ENCODE measurements at places on chromosomes 11 and 22. TPM values are rescaled to one million over a fixed set of nuclear protein-coding genes. Genes with fewer than 3 reads are reported as not detected.

GRCh38 chr11:131912134-131912533 lies 541.7 kb downstream of the NTM start:
- no peak for DNase-seq

- DNase-seq: no peak
These were observed 29.7 kb downstream of the XRCC6 start for GRCh38 chr22:41650821-41651220.

GRCh38 chr11:115290893-115291292 lies 213.3 kb downstream of the CADM1 start:
- DNase-seq: no peak

- DNase-seq: peak; percentile 35
These were observed at the start of gene PRRG4 for GRCh38 chr11:32829680-32830412. PRRG4 (plus strand) TSS chr11:32829927; CDS start chr11:32830530, 603 bp downstream.

GRCh38 chr22:38097557-38098409 lies 12.7 kb downstream of the BAIAP2L2 start:
- DNase-seq: no peak

DNA sequence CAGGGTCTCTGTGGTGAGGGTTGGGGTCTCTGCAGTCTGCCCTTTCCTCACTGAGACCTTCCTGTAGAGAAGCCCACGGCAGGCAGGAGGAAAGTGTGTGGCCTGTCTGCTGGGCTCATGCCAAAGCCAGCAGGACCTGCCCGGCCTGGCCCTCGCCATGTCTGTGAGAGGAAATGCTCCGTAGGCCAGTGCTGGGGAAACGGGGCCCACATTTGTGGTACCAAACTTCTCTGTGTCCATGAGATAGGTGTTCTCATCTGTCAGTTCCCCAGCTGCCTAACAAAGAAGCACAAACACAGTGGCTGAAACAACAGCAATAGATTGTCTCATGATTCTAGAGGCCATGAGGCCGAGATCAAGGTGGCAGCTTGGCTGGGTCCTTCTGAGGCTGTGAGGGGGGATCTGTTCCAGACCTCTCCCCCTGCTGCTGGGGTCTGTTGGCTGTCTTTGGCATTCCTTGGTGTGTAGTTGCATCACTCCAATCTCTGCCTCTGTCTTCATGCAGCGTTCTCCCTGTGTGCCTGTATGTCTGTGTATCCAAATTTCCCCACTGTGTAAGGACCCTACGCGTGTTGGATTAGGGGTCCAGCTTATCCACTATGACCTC lies 772.5 kb downstream of the TBC1D22A start:
- no peak for DNase-seq

DNA sequence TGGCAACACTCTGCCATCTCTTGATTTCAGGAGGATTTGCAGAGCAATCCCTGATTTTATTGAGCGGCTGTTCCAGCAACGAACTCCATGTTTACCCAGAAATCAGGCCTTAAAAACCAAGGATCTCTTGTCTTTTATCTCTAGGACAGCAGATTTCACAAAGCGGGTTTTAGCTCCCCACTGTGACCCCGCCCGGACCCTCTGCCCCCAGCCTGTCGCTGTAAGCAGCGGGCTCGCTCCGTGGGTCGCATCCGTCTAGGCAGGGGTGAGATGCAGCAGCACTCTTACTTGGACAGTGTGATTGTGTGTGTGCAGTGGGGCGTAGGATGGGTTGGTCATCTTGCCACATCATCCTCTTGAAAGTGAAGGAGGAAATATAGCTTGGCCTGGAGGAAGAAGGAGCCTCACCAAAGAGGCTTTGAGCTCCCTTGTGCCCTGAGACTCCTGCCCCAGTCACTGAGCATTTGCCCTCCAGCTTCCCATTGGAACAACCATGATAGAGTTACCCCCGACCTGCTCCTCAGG lies 189.2 kb upstream of the TBCEL start:
- DNase-seq: no peak

DNA sequence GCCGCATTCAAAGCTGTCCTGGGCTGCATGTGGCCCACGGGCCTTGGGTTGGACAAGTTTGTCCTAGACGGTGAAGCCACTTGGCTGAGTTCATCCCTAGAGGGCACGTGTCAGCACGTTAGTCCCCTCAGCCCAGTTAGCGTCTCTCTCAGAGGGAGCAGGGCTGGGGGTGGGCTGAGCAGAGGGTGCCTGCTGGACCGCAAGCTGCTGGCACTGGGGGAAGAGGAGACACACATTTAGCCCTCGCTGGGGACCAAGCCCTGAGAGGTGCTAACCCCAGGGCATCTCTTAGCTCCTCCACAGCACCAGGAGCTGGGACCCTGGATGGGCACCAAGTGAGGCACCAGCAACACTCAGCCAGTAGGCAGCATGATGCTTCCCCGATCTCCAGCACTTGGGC lies 107.0 kb downstream of the SHANK2 start:
- DNase-seq: no peak

GRCh38 chr11:3802011-3802790 lies 4.8 kb upstream of the NUP98 start:
- no peak for DNase-seq

GRCh38 chr11:70466154-70466553 lies 67.8 kb downstream of the CTTN start:
- DNase-seq: peak; percentile 25

DNA sequence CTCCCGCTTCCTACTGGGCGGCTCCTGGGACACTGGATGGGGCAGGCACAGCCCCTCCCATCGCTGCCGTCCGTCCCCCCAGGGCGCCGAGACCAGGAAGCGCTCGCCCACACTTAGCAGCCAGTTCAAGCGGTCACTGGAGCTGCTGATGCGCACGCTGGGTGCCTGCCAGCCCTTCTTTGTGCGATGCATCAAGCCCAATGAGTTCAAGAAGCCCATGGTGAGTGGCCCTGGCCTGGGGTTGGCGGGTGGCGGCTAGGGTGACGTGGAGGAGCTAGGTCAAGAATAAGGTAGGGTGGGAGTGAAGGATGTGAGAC lies 44.6 kb downstream of the MYO7A start:
- DNase-seq: no peak

DNA sequence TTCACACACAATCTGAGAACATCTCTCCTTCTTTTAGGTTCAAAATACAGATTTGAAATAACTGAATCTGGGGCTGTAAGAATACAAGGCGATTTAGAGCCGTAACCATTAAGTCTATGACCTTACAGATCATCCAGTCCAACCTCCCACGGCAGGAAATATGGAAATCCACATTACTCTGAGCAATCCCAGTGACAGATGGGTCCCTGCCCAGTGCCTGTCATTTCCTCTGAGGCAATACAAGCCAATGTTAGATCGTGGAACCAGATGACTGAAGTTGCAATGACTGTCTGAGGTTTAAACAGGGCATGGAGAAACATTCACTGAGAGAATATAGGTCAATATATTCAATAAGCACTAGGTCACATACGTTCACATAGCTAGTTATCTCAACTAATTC lies 77.4 kb upstream of the OR5AK2 start:
- DNase-seq: no peak

- DNase-seq: no peak
These were observed 97.7 kb downstream of the TEAD1 start for GRCh38 chr11:12771875-12772274.

DNA sequence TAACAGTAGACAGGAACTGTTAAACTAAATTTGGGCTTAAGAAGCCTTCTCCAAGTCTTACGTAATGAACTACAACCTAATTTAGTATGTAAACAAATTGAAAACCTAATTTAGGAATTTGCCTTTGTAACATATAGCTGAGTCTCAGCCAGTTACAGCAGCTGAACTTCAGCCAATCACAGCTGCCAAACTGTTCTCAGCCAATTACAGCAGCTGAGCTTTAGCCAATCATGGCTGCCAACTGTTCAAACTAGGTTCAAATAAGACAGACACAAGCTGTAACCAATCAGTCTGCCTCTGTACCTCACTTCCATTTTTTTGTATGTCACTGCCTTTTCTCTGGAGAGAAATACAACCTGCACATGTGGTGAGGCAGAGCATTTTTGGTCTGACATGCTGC lies 95.0 kb upstream of the CD44 start:
- no peak for DNase-seq

- DNase-seq: no peak
These were observed 2.0 kb upstream of the SOX10 start for GRCh38 chr22:37986371-37986770.

GRCh38 chr22:50456026-50456425 lies 18.8 kb downstream of the SBF1 start:
- DNase-seq: no peak

- no peak for DNase-seq
These were observed 32.3 kb downstream of the RSPH14 start for GRCh38 chr22:23109441-23109978.

- no peak for DNase-seq
These were observed 74.3 kb downstream of the MICAL2 start for GRCh38 chr11:12184699-12185098.

GRCh38 chr11:100682247-100682969 lies 4.7 kb upstream of the ARHGAP42 start:
- peak; percentile 45 for DNase-seq

GRCh38 chr11:44627165-44627789 lies 61.8 kb downstream of the CD82 start:
- DNase-seq: no peak

- DNase-seq: no peak
These were observed 1.6 kb downstream of the DIXDC1 start for GRCh38 chr11:111938687-111939160.

DNA sequence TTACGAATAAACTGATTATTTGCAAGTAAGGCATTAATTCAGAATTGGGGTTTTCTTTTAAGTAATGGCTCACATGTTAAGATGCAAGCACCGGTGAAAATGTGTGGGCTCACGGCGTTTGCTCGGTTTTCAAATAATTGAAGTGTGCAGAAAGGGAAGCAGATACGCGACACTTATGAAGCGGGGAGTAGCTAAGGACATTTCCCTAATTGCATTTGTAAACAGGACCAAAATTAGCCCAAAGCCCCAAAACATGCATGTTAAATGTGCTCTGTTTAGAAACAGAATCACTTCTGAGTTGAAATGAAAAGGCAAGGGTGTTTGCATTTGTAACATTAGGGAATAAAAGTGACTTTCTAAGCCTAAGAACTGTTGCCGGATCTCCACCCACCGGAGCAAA lies 61.3 kb downstream of the ELFN2 start:
- no peak for DNase-seq

DNA sequence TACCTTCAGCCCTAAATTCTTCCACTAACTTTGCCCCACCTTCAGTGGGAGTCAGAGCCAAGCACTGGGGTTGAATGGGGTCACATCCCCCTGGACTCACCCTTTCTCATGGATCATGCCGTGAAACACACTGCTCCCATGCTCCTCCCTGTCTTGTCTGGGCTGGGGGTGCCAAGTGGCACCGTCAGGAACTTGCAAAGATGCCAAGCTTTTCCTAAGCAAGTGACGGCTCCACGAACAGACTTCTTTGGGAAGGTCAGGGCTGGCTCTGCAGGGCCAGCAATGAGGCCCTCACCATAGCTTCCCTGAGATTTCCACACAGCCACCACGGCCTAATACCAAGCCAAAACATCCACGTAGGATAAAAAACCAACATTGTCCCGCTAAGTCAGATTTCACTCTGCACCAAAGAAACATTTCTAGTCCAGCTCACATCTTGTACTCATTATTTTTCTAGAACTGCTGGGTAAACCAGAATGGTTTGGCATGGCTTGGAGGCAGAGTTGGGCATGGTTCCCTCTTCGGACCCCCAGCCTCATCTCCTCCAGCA lies 76.5 kb downstream of the NAT10 start:
- no peak for DNase-seq

- no peak for DNase-seq
These were observed 205.6 kb upstream of the ANO5 start for GRCh38 chr11:21987261-21987660.

DNA sequence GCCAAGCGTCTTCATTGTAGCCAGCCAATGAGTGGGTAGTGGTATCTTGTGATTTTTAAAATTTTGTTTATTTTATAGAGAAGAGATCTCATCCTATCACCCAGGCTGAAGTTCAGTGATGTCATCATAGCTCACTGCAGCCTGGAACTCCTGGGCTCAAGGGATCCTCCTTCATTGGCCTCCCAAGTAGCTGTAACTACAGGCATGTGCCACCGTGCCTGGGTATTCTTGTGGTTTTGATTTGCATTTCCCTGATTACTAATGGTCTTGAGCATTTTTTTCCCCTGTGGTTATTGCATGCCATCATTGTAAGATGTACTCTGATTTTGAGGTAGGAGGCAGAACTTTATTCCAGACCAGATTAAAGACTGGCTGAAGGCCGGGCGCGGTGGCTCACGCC lies 2.4 kb upstream of the DENND6B start:
- DNase-seq: no peak

- no peak for DNase-seq
These were observed 57.0 kb downstream of the PDE2A start for GRCh38 chr11:72617080-72617762.

GRCh38 chr11:36151933-36152580 lies 137.2 kb downstream of the COMMD9 start:
- no peak for DNase-seq

OR51B5 gene
- polyA plus RNA-seq: 0.10 TPM

EMID1 gene
- 0.35 TPM for polyA plus RNA-seq

SCGB2A2 gene
- polyA plus RNA-seq: not detected

CRACR2B gene
- 3.1 TPM for polyA plus RNA-seq

SYT12 gene
- polyA plus RNA-seq: 6.6 TPM

SEPTIN3 gene
- 0.84 TPM for polyA plus RNA-seq

CD248 gene
- not detected for polyA plus RNA-seq

SSTR3 gene
- polyA plus RNA-seq: not detected

DRD2 gene
- not detected for polyA plus RNA-seq

NPAS4 gene
- not detected for polyA plus RNA-seq

FOLH1 gene
- polyA plus RNA-seq: not detected
